ENCODE measurements at places on chromosomes 12 and 14. TPM values are rescaled to one million over a fixed set of nuclear protein-coding genes. Genes with fewer than 3 reads are reported as not detected.

Gene KLHDC1
- total RNA-seq: 11.0 TPM

Gene HCAR2
- total RNA-seq: not detected

Gene TSPAN9
- 0.14 TPM for total RNA-seq

Gene RPL10L
- not detected for total RNA-seq

Gene SLC7A7
- total RNA-seq: 0.33 TPM

Gene CD4
- 0.54 TPM for total RNA-seq

Gene SDSL
- total RNA-seq: not detected

Gene CEBPE
- not detected for total RNA-seq

Gene OR10G3
- not detected for total RNA-seq

Gene CMAS
- 7.7 TPM for total RNA-seq

Gene CFL2
- 35.1 TPM for total RNA-seq

Gene USP44
- 2.3 TPM for total RNA-seq

Gene MYF5
- total RNA-seq: not detected

Gene ANO2
- not detected for total RNA-seq

Gene ANKS1B
- not detected for total RNA-seq

Gene MUCL1
- total RNA-seq: not detected

Gene DDX55
- 44.5 TPM for total RNA-seq

Gene ZDHHC22
- total RNA-seq: not detected

Gene KCNK13
- total RNA-seq: not detected

Gene VRTN
- total RNA-seq: not detected

Gene RSRC2
- 333 TPM for total RNA-seq

Gene PAX9
- not detected for total RNA-seq

Gene PRPH
- total RNA-seq: not detected

Gene PLCZ1
- not detected for total RNA-seq

Gene CIT
- 1.6 TPM for total RNA-seq

Gene KLHL33
- total RNA-seq: 0.19 TPM
